ENCODE measurements at places on chromosomes 11 and 22.
A peak's percentile ranks its signal among the peaks of the same experiment; 100 is the strongest.

DNA sequence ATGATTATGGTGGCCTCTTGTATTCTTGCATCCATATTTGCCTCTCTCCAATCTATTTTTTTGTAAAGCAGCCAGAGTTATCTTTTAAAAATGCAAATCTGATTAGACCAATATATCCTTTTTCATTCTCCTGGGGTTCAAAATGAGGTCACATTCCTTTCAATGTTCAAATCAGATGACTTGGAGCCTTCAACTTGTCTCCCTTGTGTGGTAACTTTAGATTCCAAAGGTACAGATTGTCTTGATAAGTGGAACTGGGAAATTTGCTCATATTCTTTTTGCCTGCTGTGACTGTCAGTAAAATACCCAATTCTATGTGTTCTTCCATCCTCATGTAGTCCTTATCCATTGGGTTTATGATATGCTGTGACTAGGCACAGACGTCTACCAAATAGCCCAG, 15.1 kb upstream of the CAPRIN1 start:
- no peak overlapping the region for H3K4me3 ChIP-seq
- H3K4me1 ChIP-seq: no peaks in the 10 kb centered on the region
- DNase-seq: no peak
- no peaks in the 10 kb centered on the region for H3K27me3 ChIP-seq

- H3K27me3 ChIP-seq: no peaks in the 10 kb centered on the region
- H3K36me3 ChIP-seq: peaks cover 25% of the 10 kb centered on the region
- H3K4me3 ChIP-seq: peak overlapping the region; percentile 92
- H3K27ac ChIP-seq: peak overlapping the region; percentile 96
- H3K4me1 ChIP-seq: peaks cover 4% of the 10 kb centered on the region
These were observed 1.1 kb downstream of the HYOU1 start for GRCh38 chr11:119055901-119056300.

- no peak overlapping the region for H3K4me3 ChIP-seq
- DNase-seq: peak; percentile 8
- no peaks in the 10 kb centered on the region for H3K36me3 ChIP-seq
- no peaks in the 10 kb centered on the region for H3K27me3 ChIP-seq
- no peaks in the 10 kb centered on the region for H3K4me1 ChIP-seq
- no peak overlapping the region for H3K27ac ChIP-seq
These were observed 32.9 kb upstream of the SLN start for GRCh38 chr11:107744736-107745135.

DNA sequence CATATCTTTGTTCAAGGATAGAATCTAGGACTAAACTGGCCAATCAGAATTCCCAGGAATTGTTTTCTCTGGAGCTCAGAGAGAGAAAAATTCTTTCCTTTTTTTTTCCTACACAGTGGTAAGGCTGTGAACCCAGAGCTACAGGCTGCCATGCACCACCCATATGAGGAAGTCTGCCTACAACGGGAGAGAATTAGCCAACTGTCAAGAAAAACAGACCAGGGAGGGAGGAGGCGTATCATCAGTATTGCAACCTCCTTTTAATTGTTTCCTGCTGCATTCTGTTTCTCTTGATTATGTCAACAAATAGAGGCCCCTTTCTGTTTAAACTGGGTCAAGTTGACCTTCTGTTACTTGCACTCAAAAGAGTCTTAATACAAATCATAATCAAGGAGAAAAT, 176.5 kb upstream of the UBASH3B start:
- no peak for DNase-seq
- H3K36me3 ChIP-seq: no peaks in the 10 kb centered on the region
- H3K4me1 ChIP-seq: no peaks in the 10 kb centered on the region
- H3K27me3 ChIP-seq: no peaks in the 10 kb centered on the region

- H3K36me3 ChIP-seq: no peaks in the 10 kb centered on the region
- DNase-seq: no peak
- H3K27ac ChIP-seq: no peak overlapping the region
- no peaks in the 10 kb centered on the region for H3K4me1 ChIP-seq
- H3K27me3 ChIP-seq: no peaks in the 10 kb centered on the region
These were observed 105.2 kb upstream of the TMEM45B start for GRCh38 chr11:129710423-129710822.

- DNase-seq: no peak
- H3K4me3 ChIP-seq: no peak overlapping the region
- H3K36me3 ChIP-seq: no peaks in the 10 kb centered on the region
- no peaks in the 10 kb centered on the region for H3K27me3 ChIP-seq
These were observed 171.1 kb downstream of the DBX1 start for GRCh38 chr11:19989191-19989590.

- peak; percentile 37 for DNase-seq
- H3K4me3 ChIP-seq: no peak overlapping the region
- no peaks in the 10 kb centered on the region for H3K4me1 ChIP-seq
- no peaks in the 10 kb centered on the region for H3K27me3 ChIP-seq
These were observed 75.8 kb downstream of the BUD13 start for GRCh38 chr11:116697011-116697410.

GRCh38 chr11:77400775-77401449, 73.0 kb downstream of the PAK1 start:
- no peak overlapping the region for H3K27ac ChIP-seq
- no peaks in the 10 kb centered on the region for H3K36me3 ChIP-seq
- no peak for DNase-seq
- H3K4me1 ChIP-seq: peaks cover 4% of the 10 kb centered on the region
- no peaks in the 10 kb centered on the region for H3K27me3 ChIP-seq
- H3K4me3 ChIP-seq: no peak overlapping the region

- peak within 1 kb of the TSS; percentile 41 for H3K4me3 ChIP-seq
- no peaks in the 10 kb centered on the region for H3K36me3 ChIP-seq
- peak within 1 kb of the TSS; percentile 40 for H3K27ac ChIP-seq
- peak; percentile 65 for DNase-seq
- H3K27me3 ChIP-seq: no peaks in the 10 kb centered on the region
These were observed at the start of gene SUN2 for GRCh38 chr22:38755911-38756532. TSS of gene SUN2 (minus strand) at chr22:38755998. CDS start at chr22:38752628, 3,370 bp downstream.

All from mesendoderm (in vitro differentiated cells).